Activated CD8-positive, alpha-beta memory T cell treated with anti-CD3 and anti-CD28 coated beads, Interleukin-2, amount 50 U/mL, for 48 hours (primary cell): ENCODE measurements at places on chromosomes 2 and 18.
A peak's percentile ranks its signal among the peaks of the same experiment; 100 is the strongest.

GRCh38 chr18:77346208-77346810, 96.7 kb downstream of the GALR1 start:
- no peak for DNase-seq

DNA sequence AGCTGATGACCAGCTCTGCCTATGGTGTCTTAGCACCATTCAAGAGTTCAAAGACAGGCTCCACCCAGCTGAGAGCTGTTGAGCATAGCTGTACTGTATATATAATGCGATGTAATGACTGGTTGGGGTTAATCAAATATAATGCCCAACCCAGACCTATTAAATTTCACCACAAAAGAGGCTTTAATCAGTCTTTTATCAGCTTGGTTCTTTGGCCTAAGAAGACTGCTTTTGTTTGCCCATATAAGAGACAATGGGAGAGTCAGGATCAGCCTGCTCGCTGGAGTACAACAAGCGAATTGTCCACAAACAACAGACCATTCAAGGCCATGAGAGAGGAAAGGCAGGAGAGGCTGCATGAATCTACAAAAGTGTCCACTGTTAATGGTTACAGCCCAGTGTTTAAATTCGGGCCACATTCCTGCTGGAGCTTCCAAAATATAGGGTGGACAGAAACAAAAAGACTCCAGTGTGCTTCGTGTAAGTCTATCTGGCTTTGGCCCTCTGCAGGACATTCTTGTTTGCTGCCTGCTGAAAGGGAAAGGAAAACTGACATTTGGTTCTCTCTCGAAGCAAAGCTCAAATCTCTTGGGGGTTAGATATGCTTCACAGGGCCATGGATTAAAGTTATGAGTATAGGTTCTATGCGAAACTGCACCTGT, 299.0 kb upstream of the FBXO11 start:
- DNase-seq: no peak

- DNase-seq: no peak
These were observed 2.1 kb downstream of the GATA6 start for GRCh38 chr18:22171258-22172119.

- no peak for DNase-seq
These were observed 76.2 kb upstream of the CTAGE1 start for GRCh38 chr18:22493940-22494339.

DNA sequence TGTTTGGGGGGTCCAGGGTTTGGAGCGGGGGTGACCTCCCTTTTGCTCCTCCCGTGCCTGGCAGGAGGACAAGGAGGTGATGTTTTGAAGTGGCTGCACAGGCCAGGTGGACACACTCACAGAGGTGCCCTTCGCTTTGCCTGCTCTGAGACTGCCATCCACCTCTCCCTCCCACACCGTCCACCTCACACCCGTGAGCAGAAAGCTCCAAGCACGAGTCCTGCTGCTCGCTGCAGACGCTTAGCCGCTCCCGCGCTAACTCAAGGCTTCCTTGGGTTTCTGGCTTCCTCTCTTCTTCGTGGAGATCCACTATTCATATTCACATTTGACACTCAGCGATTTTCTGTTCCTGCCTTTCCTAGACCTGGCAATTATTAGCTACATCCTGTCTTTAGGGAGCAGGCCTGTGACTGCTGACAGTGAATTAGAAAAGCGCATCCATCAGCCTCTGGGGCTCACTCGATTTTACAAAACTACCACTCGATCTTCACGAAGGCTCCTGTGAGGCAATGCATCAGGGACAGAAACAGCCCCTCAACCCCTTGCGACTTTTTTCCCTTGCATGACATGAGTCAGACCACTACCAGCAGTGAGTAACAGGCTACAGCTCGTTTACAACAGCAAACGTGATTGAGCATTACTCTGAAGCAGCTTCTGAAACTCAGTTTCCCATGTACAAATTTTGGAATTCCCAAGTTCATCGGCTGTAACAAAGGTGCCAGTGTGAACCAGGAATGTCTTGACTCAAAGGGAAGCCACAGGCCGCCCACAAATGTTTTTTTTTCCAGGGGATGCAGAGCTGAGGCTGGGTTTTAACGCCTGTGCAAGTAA, 238.7 kb upstream of the SOX11 start:
- no peak for DNase-seq

DNA sequence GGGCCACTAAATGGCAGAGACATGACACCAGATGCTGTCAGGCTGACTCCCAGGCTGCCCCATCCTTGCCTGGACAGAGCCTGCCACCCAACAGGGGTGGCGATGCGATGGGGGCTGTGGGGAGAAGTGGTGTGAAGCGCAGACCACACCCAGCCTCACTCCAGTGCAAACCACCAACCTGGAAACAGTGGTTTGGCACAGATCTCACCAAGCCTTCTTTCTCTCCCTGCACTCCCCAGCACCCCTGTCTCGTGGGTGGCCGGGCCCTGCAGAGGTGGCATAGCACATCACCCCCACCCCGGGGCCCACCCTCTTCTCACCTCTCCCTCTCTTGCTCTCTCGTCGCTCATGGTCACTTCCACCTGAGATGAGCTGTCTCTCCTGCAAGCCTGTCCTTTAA, 32.6 kb downstream of the CIB4 start:
- peak; percentile 43 for DNase-seq

GRCh38 chr18:64713284-64713683, 564.4 kb upstream of the LINC00305 start:
- no peak for DNase-seq

DNA sequence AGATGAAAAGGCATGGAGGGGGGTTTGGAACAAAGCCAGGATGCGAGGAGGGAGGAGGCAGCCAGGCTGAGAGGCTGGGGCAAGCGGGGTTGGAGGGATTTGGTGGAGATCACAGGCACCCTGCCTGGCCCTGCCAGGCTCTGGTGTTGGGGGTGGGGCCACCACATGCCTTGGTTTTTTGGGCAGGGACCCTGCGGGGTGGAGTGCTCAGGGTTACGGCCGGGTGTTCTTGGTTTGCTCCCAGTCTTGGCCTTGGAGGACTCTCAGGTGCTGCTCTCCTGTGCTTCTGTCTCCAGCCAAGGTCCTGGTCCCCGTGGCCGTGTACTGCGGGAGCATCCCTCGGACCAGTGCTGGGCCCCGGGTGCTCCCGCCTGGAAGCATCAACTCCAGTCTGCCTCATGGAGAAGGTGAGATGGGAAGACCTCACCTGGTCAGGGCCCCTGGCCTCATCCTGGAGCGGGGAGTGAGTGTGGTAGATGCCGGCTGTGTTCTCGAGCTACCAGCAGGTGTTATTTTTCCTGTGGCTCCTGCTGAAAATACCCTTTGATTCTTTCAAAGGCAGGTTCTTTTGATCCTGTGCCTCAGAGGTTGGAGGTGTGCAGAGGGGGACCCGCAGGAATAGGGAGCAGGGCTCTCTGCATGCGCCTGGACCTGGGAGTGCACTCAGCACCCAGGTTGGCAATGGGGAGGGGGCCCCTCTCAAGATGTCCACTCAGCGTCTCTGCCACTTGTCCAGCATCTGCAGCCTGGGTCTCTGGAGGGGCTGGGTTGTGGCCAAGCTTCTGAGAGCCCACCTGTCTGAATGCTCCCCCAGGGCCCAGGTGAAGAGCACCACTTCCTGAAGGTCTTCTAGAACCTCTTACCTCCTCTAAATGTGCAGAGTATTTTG, 17.0 kb downstream of the TOGARAM2 start:
- no peak for DNase-seq

GRCh38 chr2:188922191-188922590, 52.0 kb upstream of the COL3A1 start:
- no peak for DNase-seq

DNA sequence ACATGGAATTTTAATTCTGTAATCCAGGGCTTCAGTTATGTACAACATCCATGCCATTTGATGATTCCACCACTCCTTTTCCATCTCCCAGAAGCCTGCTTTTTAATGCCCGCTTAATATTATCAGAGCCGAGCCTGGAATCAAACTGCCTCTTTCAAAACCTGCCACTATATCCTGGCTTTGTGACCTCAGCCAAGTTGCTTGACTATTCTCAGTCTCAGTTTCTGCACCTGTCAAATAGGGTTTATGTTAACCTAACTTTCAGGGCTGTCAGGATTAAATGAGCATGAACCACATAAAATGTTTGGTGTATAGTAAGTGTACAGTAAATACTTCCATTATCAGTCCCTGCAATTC, 108.7 kb downstream of the XRCC5 start:
- no peak for DNase-seq

DNA sequence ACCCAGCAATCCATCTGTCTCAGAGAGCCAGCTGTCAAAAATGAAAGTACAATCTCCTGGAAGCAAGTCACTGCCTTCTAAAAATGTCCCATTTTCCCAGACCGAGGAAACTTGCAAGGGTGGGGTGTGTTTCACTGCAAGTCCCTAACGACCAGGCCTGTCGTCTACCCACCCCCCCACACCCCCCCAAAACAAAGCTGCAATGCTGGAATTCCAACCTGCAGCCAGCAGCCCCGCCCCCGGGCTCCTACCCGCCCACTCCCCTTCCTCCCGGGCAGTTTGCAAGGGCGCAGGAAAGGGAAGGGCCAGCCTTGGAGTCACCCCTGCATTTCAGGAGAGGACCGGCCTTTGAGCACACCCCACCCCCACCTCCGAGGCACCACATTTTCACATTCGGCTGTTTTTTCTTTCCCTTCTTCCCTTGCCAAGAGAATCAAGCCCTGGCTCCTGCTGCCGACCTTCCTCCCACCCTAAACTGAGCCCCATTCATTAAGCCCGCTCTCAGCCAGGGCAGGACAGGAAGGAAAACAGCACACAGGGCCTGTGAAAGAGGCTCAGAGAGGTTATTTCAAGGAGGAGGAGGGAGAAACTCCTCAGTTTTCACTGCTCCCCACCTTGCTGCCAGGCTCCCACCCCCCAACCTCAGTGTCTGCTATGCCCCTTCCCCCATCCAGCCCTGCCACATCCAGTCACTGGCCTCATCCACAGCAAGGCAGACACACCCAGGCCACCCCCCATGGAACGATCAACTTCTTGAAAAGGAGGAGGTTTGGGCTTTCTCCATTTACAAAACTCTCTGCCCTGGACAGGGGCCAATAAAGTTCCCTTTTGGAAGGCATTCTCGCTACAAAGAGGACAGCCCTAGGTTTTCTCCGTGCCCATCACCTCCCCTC, 11.3 kb downstream of the SMAD7 start:
- no peak for DNase-seq

DNA sequence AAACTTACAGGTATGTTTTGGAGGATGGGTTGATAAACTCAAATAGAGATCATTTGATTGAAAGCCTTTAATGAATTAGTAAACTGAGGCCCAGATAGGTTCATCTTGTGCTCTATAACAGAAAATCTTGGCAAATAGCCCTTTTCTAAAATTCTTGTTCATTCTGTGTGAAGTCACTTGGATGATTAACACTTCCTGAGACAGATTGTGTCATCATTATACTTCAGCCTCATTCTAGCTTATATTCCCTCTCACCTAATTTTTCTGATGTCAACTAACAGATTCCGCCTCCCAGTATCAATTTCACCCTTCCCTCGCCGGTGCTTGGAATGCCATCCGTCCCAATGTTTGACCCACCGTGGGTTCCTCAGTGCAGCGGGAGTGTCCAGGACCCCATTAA, 84.2 kb upstream of the RPE start:
- DNase-seq: no peak

DNA sequence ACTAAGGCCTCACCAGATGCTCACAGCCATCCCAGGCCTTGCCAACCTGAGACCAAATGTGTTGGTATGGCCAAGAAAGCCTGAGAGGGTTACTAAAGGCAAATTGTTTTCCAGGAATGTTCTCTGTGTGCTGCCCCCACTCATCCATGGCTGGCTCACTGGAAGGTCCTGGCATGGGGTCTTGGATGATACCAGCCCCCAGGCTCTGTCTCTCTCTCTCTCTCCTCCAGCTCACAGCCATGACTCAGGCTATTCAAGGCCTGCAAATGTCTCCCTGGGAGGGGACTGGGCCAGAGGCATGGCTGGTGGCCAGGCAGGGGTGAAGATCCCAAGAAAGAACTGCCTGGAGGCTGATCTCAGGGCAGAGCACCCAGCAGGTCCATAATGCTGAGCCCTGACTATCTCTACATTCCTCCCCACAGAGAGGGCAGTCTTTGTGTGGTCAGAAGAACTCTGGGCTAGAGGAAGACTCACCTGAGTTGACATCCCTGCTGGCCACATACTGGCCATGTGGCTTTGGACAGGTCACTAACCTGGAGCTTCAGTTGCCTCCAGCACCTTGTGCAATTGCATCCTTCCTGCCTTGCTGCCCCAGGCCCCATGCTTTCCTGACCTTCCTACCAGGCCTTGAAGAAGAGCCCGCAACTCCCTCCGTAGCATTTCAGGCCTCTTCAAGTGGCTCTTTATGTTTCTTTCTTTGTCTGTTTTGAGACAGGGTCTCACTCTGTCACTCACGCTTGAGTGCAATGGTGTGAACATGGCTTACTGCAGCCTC, 150.4 kb downstream of the ZFP36L2 start:
- no peak for DNase-seq

- DNase-seq: no peak
These were observed 94.7 kb upstream of the FAM136A start for GRCh38 chr2:70396612-70397011.

GRCh38 chr2:212858496-212858895, 292.9 kb downstream of the IKZF2 start:
- DNase-seq: no peak

DNA sequence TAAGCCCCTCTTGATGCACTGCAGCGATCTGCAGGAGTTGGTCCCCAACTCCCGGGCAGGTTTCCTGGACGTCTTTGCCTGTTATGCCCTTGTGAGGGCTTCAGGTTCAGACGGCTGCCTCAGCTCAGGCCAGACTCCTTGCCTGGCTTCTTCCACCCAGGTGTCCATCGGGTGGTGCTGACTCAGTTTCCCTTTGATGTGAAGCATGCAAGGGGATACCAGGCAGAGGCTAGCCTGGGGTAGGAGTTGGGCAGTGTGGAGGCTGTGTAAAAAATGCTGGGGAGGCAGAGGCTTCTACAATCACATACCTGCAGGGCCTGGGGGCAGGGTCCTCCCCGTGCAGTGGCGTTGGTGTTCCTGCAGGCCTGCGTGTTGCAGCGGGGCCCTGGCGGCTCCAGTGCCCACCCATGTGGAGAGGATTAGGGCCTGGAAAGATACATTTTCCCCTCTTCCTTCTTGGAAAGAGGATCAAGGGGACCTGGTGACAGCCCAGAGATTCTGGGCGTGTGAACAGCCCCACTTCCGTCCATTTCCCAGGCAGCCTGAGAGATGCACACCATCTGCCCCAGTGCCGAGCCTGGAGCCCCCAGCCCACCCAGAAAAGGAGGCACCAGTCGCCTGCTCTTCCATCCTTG, 338.3 kb downstream of the DYSF start:
- peak; percentile 39 for DNase-seq

GRCh38 chr2:178641498-178641897, 161.2 kb downstream of the PLEKHA3 start:
- no peak for DNase-seq

- DNase-seq: no peak
These were observed 3.6 kb downstream of the IGFBP2 start for GRCh38 chr2:216636551-216637450.

- no peak for DNase-seq
These were observed 155.3 kb downstream of the GFPT1 start for GRCh38 chr2:69231612-69232277.

DNA sequence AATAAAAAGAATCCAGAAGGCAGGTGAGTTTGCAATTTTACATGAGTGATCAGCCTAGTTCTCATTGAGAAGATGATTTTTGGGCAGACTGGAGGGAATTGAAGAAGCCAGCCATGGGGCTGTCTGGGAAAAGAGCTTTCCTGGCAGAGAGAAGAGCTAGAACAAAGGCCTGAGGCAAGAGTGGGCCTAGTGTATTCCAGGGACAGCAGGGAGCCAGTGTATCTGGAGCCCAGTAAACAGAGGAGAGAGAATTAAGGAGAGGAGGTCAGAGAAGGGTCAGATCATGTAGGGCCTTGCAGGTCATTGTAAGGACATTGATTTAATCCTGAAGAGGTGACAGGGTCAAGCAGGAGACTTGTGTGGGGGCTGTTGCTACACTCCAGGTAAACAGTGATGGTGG, 195.8 kb downstream of the SATB2 start:
- DNase-seq: no peak
